NCI-H187 treated with DMSO at 0.1 percent for 48 hours (cell line): ENCODE measurements at places on chromosomes 2 and 18.
A peak's percentile ranks its signal among the peaks of the same experiment; 100 is the strongest.

GRCh38 chr2:212154477-212154878 is 384.1 kb downstream of the ERBB4 start:
- DNase-seq, result peak; percentile 42

DNA sequence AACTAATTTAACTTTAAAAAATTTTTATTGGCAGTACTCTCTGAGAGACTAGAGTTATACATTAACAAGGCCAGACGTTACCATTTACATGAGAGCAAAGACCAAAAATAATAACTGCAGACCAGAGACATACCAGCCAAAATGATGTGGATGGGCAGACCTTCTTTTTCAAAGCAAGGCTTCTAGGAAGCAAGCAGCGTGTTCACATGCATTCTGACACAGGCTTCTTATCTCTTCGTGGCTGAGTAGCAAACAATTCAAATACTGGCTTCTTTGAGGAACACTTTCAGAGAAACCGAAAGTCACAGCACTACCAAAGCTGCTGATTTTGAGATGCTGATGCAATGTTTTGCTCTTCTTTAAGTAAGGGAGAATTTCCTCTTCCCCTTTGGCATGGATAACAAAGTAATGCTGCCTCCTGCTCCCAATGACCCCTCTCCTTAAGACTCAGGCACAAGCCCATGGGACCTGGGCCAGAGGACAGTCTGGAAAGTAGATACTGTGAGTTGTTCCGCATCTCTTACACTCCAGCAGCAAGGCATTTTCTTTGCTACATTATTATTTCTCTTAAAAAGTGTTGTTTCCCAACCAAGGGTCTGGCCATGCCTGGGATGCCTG is 181.9 kb downstream of the MREG start:
- DNase-seq, result no peak

GRCh38 chr2:143856978-143857377 is 662.9 kb downstream of the ZEB2 start:
- DNase-seq, result no peak

DNA sequence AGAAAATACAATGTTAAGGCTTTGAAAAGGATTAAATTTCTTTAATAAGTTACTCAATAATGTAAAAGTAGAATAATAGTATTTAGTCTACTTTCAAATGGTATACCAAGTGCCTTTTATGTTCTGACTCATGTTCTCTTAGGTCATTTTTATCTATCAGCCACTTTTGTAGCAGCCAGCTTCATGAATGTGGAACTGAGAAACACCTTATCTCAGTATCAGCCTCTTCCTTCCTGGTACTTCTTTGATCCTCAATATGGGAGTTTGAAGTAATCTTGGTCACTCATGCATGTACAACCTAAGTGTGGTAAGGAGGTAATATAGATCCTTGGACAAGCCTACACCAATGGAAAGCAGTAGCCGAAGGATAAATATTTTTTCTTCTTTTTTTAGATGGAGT is 180.4 kb upstream of the NRXN1 start:
- DNase-seq, result no peak

GRCh38 chr2:16409006-16409390 is 256.6 kb downstream of the CYRIA start:
- DNase-seq, result no peak

DNA sequence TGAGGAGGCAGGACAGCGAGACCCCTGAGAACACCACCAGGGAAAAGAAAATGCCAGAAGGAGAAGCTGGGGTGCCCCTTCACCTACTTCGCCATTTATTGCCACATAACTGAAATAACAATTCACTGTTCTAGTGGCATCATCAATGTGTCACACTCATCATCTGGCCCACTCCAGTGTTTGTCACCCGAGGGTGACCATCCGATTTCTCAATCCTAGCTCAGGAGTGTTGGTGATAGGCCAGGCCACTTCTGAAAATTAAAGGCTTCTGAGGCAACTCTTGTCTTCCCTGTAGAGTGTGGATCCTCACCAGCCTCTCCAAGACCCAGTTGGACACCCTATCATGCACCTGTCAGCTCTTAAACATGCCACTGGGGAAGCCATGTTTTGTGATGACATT is 62.9 kb upstream of the BZW1 start:
- no peak for DNase-seq

DNA sequence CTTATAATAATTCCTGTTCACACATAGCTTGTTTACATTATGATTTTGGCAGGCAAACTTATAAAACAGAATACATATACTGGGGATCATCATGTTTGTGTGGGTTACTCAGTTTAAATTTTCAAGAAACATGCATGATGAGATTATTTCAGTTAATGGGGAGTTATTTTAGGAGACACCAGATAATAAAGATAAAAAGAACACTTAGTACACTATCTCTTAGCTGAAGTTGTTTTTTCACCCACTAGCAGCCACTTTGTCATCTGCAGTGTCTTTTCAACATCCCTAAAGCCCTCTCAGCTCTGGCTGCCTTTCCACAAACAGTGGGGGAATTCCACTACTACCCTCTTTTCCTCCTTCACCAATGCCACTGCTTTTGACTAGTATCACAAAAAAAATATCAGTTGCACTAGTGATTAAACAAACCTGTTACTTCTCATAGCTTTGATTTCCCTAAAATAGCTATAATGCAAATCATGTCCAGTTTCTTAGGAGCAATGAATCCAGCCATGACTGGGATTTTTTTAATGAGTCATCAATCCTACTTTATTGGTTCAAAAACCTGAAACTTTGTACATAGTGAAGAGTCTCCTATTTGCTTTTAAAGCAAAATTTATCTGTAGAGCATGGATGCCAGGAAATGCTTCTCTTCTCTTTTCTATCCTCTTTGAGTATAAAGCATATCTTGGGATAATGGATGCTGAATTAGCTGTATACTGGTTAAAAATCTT is 156.7 kb upstream of the TFPI start:
- no peak for DNase-seq

DNA sequence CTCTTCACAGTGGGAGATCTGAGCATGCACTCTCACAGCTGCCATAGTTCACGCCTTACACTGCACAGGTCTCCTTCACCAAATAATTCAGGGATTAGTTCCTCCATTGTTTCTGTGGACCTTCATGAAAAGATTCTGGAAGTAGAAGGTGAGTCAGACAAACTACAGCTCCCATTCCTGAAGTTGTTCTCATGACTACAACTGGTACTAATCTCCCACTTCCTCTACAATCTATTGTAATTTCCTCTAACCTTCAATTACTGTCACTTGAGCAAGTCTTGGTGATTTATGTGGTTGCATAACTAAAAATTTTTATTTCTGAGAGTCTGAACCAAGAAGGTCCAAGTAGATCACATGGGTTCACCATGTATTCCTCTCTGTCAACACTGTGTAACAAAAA is 128.7 kb downstream of the XIRP2 start:
- DNase-seq, result no peak

DNA sequence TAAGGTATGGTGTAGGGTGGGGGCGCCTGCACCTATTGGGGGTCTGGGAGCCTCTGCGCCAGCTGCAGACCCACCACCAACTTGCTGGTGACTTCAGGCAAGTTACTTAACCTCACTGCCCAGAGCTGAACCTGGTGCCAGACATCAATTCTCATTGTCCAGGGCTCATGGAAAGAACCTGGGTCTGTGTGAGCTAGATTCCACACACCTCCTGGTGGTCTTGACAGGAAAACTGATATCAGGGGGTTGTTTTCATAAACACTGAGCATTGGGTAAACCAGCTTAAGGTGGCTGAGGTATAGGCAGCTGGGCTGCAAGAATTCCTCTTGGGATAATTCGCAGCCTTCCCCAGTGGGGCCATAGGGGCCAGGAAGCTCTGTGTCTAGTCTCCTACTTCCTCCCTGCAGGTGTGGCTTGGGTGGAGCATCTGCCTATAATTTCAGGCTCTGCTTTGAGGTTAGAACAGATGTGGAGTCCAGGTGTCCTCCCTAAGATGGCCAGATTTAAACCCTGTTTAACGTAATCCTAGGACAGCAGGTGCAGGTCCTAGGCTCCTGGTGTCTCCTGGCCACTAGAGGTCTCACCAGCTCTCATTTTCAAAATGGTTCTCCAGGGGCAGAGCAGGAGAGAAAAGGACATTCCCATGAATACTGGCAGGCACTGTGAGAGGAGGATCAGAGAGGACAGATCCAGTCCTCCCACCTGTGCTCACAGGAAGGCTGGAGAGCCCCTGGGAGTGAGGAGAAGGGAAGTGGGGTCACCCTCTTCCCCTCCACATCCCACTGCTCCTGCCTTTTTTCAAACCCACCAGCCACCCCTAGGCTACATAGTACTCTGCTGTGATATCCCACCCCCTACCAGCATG is 100.4 kb upstream of the SMAD2 start:
- peak; percentile 38 for DNase-seq

DNA sequence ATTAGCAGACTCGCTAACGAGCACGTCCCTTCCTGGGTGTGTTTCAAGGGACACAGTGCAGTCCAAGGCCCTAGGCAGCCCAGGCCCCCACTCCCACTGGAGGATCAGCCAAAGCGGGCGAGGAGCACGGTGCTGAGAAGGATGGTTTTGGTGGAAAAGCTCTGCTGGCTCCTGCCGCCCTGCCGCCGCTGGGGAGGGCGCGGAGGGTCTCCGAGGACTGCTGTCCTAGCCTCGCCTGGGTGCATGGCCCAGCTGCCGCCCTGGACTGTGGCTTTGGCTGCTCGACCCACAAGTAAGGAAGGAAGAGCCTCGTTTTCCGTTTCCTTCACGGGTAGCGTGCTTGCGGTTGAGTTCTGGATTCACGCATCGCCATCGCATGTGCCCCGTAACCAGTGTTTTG is 79.9 kb downstream of the MTCL1 start:
- DNase-seq, result no peak

DNA sequence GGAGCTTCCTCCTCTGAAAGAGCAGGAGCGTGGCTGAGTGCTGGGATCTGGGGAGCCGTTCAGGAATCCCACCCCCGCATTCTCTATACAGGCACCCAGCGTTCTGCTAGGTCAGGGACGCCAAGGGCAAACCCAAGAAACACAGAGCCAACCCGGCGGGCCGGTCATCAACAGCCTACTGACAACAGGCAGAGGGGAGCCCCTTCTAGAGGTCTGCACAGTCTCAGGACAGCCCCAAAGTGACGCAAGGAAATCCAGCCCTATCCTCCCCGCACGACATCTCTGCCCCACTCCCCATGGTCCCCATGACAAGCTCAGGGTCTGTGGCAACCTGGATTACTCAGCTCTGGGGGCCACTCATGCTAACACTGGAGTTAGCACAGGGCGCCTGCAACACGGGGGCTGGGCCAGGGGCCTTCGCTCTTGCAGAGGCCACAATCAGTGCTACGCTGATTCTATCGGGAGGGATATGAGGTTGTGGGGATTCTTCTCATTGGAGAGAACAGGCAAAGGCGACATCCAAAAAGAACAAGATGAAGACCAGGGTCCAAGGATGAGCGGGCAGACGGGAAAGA is 81.6 kb downstream of the PXDN start:
- no peak for DNase-seq

- no peak for DNase-seq
Observed at GRCh38 chr2:210663631-210664089, 107.3 kb downstream of the CPS1 start.

DNA sequence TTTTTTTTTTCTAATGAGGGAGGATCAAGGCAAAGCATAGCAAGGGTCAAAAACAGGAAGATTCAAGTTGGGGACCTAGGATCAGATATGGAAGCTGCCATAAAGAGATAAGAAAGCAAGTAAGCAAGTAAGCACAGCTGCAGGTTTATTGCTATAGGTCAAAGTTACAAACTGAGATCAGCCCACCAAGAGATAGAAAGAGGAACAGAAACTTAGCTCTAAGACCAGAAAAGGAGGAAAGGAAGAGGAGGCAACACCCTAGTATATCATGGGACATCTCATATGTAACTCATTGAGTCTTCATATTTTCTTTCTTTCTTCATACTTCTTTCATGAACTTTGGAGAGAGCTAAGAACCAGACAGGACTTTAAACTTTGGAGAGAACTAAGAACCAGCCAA is 295.9 kb upstream of the CRIM1 start:
- no peak for DNase-seq

DNA sequence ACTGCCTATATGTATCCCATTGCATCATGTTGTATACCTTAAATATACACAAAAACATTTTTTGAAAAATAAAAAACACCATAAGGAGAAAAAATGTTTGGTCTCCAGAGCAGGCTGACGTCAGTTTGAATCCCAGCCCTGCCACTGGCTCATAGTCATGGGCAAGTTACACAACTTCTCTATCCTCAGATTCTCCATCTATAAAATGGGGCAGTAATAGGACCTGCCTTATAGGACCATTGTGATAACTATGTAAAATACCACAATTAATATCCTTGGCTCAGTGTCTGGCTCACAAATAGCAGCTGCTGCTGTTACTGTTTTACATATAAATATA is 135.6 kb downstream of the SMAD7 start:
- DNase-seq, result no peak

- DNase-seq, result no peak
Observed at GRCh38 chr2:197052356-197052755, 125.8 kb upstream of the PGAP1 start.

DNA sequence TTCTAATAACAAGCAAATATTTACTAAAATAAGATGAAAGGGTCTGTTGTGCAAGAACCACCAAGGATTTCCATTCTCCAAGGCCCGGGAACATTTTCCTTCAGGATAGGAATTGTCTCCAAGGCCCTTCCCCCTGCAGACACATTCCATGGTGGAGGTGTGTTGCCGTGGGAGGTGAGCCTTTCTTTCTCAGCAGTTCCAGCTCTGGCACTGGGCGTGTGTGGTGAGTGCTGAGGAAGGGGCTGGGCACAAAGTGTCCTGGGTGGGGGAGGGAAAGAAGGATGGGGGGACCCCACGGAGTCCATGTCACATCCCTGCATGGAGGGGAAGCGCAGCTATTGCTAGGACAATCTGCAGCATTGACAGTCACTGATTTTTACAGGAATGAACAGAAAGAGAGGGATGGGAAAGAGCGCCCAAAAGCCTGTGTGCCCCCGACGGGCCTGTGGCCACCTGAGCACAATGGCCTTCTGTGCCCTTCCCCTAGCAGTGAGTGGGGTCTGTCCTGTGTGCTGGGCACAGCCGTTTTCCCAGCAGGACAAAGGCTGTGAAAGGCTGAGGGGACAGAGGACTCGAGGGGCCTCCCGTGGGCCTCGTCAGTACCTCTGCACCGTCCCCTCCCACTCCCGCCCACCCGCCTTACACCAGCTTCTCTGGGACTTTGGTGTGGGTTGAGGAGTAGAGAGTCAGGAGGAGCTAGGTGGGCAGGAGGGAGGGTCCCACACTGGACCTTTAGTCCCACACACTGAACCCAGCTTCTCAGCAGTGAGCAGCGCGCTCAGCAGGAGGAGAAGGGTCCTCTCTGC is 79.8 kb downstream of the PTGR3 start:
- DNase-seq, result no peak

GRCh38 chr2:179098080-179098689 is 48.2 kb upstream of the CCDC141 start:
- DNase-seq, result no peak

GRCh38 chr2:174785481-174785880 is 21.2 kb upstream of the CHRNA1 start:
- DNase-seq, result no peak

- DNase-seq, result no peak
Observed at GRCh38 chr2:168039881-168040280, 207.5 kb downstream of the STK39 start.

DNA sequence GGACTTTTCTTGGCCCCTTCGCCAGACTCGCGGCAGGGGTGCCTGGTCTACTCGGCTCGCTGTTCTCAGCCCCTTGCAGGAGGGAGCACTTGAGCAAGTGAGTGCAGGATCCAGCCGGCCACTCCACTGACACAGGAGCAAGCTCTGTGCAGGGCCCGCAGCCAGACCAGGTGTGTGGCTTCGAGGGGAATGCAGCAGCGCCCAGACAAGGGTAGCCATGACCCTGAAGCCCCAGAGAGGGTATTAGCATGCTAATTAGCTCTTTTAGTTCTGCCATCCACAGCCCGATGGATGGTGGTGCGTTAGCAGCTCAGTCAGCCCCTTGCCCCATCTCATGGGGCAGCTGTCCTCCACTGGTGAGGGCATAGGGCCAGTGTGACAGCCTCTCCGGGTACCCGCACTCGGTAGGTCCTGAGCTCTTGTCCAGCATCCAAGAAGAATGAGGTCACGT is 103.2 kb upstream of the HS6ST1 start:
- DNase-seq, result no peak
